ENCODE measurements at places on chromosomes 6 and 20. TPM values are rescaled to one million over a fixed set of nuclear protein-coding genes. Genes with fewer than 3 reads are reported as not detected.

DNA sequence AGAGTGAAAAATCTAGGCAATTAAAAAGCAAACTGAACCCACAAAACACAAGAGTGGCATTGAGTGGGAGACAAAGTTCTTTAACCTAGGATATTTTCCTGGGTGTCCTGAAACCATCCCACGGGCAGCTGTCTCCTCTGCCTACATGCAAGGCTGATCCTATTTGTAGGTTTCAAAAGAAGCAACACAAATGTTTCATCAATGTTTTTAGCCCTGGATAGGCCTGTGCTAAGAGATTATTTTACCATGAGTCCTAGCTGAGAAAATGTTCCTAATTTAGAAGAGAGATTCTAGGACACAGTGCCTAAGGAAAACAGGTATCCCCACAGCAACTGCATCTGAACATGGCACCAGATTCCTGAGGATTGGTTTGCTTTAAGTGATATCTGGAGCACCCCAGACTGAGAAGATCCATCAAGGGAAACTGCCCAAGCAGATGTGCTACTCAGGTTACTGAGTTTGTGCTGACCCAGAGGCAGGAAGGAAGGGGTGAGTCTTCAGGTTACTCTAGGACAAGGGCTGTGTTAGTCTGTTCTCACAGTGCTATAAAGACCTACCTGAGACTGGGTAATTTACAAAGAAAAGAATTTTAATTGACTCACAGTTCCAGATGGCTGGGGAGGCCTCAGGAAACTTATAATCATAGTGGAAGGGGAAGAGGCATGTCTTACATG, 111.6 kb upstream of the UST start:
- DNase-seq: no peak

- no peak for DNase-seq
These were observed 104.0 kb downstream of the RTN4IP1 start for GRCh38 chr6:106525107-106525881.

DNA sequence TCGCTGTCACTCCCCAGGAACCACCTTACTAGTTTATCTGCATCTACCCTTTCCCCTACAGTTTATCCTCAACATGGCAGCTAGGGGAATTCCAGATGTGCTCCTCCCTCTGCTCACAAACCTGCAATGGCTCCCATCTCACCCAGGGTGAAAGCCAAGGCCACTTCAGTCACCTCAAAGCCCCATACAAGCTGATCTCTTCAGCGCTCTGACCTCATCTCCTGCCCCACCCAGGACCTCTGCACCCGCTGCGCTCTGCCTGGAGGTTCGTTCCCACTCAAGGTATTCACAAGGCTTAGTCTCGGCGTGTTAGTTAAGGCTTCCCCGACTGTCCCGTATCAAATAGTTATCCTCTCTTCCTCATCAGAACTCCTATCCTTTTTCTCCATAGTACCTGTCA, 28.6 kb upstream of the SPDEF start:
- no peak for DNase-seq

DNA sequence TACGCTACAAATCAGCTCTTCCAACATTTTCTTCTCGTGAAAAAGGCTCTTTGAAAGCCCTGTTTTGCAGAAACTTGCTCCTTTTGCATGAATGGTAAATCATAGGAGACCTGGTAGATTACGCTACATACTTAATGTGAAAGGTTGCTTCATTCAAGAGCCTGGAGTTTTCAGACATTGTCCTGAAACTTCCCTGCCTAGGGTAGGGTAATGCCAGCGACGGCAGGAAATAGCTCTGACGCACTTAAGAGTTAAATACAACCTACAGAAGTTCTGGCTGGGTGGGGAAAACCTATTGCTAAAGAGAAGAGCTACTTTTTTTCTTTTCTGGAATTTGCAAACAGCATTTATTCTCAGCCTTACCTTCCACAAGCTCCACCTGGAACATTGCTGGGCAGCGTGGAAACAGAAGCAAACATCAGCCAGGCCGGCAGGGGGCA, 144.5 kb downstream of the LPA start:
- no peak for DNase-seq

GSTA3 gene
- total RNA-seq: not detected

Measured in glomerular endothelial cell (primary cell).